ENCODE measurements at places on chromosomes 7 and 10.

- no peak for DNase-seq
Observed at GRCh38 chr7:84631913-84632312, 437.3 kb upstream of the SEMA3A start.

GRCh38 chr7:99310004-99310403 lies 15.7 kb upstream of the ARPC1A start:
- no peak for DNase-seq

DNA sequence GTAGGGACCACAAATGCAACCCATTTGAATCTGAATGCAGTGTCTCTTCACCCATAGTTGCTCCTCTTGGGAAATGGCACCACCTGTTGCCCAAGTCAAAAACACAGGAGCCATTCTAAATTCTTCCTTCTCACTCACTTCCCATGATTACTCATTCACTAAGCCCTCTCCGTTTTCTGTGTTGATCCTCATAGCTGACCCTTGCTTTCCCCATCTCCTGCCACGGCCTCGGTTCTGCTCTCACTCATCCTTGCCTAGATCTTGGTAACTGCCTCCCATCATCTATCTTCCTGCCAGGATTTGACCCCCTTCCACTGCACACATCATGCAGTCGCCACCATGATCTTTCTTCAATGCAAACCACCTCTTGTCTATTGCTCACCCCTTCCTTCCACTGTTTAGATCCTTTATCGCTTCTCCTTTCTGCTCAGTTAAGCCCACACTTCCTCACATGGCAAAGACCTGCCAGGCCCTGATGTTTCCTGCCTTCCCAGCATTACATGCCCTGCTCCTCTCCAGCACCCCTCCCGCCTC lies 19.0 kb upstream of the CPN1 start:
- DNase-seq = no peak

DNA sequence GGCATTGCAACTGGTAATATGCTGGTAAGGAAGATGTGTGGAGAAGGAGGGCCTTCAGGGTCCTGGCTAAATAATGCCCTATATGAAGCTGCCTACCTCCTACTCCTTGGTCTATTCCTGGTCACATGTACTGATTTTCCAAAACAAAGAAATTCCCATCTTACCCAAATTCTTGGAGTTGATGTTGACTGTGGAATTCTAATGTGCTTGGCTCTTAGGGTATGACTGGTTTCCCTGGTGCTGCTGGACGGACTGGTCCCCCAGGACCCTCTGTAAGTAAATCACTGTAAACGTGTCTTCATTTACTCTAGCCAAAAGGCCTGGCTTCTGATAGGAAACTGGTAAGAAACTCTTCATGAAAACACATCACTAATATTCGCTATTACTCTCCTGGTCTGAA lies 27.0 kb downstream of the COL1A2 start:
- no peak for DNase-seq

DNA sequence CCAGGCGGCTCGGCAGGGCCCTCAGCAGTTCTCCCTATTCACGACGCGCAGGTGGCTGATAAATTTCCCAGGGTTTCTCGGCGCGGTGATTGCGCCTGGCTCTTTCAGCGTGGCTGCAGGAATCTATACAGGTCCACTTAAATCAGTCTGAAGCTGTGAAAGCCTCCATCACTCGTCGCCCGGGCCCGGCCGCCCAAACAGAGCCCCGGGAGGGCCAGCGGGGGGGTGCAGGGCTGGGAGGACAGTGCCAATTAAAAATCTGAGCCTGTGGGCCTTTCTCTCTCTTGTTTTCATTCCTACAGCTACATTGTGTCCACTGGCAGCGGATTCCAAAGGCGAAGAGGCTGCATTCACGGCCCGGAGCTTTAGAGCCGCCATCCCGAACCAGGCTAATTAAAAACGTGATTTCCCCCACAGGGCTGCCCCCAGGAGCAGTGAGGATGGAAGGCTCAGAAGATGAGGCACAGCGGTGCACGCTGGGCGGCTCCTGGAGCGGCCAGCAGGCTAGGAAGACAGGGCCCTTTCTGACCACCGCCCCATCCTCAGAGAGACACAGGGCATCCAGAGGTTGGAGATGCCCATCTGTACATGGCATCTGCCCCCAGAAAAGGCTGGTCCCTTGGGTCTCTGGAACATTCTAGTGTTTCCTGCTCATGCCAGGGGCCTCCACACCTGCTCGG lies 100.7 kb downstream of the FAM53B start:
- DNase-seq = no peak

DNA sequence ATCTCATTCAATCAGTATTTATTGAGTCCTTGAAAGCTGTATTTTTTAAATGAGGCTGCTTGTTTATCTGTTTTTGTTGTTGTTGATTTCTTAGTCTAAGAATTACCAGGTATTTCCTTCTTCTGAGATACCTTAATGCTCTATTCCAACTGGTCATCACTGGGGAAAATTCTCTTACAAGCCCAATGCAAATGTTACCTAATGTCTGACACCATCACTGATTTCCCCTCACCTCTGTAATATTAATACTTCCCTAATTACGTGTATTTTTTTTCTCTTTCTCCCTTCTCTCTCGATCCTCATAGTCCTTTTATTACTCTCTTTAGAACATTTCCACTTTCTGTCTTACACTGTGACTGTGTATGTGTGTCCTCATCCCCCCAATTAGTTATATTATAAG lies 13.9 kb downstream of the HDAC9 start:
- DNase-seq = no peak

DNA sequence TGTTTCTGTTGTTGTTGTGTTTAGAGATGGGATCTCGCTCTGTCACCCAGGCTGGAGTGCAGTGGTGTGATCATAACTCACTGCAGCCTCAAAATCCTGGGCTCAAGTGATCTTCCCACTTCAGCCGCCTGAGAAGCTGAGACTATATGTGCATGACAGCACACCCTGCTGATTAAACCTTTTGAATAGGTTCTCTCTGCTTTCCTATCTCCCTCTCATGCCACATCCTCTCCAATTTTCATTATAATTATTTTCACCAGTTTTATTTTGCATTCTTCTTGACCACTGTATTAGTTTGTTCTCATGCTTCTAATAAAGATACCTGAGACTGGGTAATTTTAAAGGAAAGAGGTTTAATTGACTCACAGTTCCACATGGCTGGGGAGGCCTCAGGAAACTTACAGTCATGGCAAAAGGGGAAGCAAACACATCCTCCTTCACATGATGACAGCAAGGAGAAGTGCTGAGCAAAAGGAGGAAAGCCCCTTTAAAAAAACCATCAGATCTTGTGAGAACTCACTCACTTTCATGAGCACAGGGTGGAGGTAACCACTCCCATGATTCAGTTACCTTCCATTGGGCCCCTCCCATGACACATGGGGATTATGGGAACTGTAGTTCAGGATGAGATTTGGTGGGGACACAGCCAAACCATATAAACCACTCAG lies 12.9 kb downstream of the AGK start:
- DNase-seq = peak; percentile 27

DNA sequence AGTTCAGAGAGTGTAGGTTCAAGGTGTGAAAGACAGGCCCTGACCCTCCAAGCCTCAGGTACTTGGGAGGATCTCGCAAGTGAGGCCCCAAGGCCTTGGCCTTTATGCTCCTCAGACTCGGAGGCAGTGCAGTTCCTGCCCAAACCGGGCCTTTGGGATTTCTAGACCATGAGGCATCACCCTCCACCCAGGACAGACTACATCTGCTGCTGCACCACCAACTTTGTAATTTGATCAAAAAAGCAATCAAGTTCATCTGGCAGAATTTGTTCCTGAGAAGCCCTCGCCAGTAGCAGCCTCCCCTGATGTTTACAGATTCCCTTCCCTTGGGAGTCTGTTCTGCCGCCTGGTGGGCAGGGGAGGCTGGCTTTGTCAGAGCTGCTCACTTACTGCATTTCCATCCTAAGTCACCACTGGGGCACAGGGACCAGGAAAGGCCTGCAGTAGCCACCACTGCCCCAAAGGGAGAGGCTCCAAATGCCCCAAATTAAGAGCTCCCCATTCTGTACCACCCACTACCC lies 2.1 kb downstream of the CAMK2G start:
- DNase-seq = no peak

- DNase-seq = no peak
Observed at GRCh38 chr10:72605122-72605521, 20.8 kb downstream of the MICU1 start.
